ENCODE measurements at places on chromosomes 11 and 22.

- DNase-seq: no peak
Observed at GRCh38 chr22:47208630-47209029, 446.2 kb downstream of the TBC1D22A start.

- no peak for DNase-seq
Observed at GRCh38 chr22:41289671-41290070, 3.7 kb upstream of the RANGAP1 start.

DNA sequence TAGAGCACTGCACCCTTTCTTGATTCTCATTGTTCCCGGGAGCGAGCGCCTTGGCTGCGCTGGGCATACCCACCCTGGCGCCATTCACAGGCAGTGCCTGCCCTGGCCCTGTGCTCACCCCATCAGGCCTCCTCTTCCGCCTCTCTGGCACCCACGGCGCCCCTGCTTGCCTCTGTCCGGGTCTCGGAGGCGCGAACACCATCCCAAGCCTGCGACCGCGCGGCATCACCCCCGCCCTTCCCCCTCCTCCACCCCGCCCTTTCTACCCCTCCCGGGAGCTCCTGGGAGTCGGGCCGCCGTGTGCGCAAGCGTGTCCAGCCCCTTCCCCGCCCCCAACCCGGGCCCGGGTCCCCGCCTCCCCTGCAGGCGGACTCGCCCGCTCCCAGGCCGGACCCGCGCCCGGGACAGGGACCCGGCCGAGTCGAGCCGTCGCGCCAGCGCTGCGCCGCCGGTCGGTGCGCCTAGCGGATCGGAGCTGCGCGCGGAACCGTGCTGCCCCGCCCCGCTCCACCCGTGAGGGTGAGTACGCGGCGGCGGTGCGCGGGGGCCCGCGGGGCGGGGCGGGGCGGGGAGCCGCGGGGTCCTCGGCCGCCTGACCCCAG is at the start of gene ST3GAL4:
ST3GAL4 (plus strand) TSS at position 363 of the 602 bp plus-strand sequence. CDS start 50,470 bp downstream, outside the sequence.
- DNase-seq: peak; percentile 31

DNA sequence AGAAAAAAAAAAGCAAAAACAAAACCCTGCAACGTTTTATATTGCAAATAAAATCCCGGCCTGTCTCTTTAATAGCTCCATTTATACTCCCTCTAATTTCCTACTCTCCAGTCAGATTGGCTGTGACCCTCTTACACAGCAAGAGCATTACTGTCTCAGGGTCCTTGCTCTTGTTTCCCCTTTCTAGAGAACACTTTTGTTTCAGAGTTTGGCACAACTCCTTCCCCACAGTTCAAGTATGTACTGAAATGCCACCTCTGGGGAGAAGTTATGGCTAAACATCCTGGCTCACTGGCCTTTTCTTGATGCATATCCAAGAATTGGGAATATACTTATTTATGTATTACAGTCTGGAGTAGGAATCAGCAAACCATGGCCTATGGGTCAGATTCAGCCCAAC is 2.6 kb downstream of the CASP12 start:
- DNase-seq: no peak

All from DMS 273 treated with DMSO at 0.1 percent for 48 hours (cell line).